ENCODE measurements at places on chromosomes 3 and 15.

DNA sequence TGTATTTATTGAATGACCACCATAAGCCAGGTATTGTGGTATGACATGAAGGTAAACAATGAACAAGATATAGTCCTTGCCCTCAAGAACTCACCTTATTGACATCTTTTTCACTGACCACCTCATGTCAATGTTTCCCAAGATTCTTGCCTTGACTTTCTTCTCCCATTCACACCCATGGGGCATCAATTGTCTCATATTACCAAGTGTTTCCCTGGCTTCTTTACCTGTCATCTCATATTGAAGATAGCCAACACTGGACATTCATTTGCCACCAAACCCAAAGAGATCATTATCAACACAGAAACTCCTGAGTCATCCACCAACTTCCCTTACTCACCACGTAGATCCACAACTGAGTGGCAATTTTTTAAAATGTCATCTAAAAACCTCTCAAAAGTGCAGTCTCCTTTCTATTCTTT, 2.2 kb downstream of the EFHB start:
- no peak for DNase-seq

GRCh38 chr15:72365844-72366243, 10.0 kb downstream of the HEXA start:
- DNase-seq = peak; percentile 17

DNA sequence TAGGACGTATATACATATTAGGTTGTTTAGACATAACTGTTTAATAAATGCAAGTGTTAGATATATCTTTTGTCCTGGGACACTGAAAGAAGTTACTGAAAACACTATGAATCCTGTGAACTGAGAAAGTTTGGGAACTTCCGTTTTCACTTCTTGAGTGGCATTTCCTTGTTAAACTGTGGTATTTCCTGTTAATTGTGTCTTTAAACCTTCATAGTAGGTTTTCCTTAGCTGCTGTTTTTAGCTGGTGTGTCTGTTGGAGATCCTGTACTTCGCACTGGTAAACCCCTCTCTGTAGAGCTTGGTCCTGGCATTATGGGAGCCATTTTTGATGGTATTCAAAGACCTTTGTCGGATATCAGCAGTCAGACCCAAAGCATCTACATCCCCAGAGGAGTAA, 37.1 kb downstream of the ATP6V1A start:
- DNase-seq = no peak

GRCh38 chr3:180063783-180064182, 27.0 kb upstream of the PEX5L start:
- DNase-seq = no peak

DNA sequence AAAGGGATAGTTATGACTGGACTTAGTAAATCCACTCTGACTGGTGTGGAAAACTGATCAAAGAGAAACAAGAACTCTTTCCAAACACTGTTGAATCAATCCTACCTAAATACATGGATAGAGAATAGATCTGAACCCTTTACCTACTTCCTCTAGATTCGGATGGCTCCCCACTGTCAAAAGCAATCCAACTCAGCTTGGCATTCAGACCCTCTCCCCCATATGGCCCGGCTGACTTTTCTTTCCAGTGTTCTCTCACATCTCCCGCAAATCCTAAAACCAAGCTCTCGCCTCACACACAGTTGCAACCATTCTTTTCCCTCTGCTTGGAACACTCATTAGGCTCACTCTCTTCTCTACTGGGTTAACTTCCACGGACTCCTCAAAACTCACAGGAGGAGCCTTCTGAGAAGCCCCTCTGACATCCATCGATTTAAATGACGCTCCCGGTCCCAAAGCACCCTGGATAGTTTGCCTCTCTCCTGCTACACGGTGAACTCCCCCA, 639 bp downstream of the SPICE1 start:
- peak; percentile 3 for DNase-seq

DNA sequence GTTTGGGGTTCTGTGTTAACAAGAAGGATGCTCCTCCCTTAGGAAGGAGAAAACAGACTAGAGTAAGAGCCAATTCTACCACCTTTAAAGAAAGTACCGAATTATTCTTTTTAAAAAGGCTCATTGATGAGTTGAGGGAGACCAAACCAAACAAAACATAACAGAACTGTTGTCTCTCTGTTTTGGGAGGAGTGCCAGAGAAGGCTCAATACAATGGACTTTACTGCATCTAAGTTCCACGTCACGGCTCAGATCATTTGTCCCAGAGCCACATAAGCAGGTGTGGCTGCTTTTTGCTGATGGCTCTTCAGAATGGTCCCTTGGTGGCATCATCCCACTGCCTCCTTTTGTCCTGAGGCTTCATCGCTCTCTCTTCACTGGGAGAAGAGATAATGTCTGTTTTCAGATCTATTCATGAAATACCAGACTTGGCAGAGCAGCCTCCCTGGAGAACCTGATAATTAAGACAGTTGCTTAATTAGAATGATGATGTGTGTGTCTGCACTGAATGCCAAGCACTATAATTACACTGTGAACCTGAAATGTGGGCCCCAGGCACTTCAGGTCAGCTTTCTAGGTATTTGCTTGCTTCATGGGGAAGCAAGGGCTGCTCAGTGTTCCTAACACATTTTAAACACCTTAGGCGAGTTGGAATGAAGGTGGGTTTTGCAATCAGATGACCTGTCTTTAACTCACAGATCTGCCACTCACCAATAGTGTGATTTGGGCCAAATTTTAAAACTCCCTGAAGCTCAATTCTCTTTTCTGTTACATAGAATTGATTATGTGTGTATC, 335.2 kb upstream of the MCTP2 start:
- DNase-seq = no peak

DNA sequence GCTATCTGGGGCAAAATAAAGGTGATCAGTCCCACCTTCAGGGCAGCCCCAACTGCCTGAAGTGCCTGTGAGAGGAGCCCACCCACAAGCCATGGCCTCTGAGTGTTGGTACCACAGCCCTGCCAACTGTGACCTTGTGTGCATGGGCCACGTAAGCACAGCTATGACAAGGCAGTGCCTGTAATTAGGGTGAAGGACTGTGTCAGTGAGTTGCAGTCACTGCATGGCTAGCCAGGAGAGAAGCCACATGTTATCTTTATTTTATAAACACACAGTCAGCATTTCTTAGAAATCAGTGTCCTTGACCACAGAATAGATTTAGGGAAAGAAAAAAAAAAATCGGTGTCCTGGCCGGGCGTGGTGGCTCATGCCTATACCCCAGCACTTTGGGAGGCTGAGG, 24.8 kb downstream of the EXOSC7 start:
- DNase-seq = no peak

GRCh38 chr15:32767236-32767635, 49.4 kb downstream of the GREM1 start:
- no peak for DNase-seq

- DNase-seq = no peak
These were observed 861.6 kb upstream of the DPPA4 start for GRCh38 chr3:110198717-110199587.

GRCh38 chr3:115226844-115227445, 79.9 kb upstream of the ZBTB20 start:
- no peak for DNase-seq

DNA sequence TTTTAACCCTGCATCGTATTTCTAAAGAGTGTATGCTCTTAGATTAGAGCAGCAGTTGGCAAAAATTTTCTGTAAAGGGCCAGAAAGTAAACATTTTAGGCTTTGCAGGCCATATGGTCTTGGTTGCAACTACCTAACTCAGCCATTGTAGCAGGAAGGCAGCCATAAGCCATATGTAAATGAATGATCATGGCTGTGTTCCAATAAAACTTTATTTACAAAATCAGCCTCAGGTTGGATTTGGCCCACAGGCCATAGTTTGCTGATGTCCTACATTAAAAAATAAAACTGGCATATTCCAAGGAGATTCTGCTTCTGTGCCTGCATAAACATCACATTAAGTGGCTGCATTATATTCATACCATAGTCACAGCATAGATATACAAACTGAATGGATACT, 134.9 kb downstream of the STT3B start:
- DNase-seq = no peak

- DNase-seq = no peak
These were observed 1.9 kb downstream of the NEIL1 start for GRCh38 chr15:75348562-75349350.

DNA sequence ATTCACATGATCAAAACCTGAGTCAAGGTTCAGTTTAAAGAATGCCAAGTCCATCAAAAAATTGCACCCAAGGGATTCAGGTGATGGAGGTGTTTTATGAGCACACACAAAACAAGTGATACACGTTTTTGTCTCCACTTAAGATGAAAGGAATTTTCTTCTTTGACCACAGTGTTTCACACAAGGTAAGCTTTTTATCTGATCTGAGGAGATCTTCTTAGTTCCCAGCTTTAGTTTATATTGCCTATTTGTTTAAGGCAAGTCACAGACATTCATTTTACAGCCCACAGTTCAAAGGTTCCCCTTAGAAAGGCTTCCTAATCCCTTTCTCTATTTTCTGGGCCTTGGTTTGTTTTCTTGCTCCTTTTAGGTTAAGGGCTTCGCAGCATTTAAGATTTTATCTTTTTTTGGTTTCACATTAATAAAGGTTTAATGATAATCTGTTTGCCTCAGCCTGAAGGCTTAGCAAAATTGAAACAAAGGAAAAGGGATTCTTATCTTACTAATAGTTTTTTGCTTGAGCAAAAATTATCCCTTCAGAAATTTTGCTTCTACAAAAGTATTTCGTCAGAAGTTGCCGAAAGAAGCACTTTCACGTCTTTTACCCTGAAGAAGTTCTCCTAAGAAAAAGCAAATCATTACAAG, 420.5 kb upstream of the NAALADL2 start:
- DNase-seq = no peak

GRCh38 chr3:43194490-43195114, 88.7 kb upstream of the POMGNT2 start:
- DNase-seq = no peak

DNA sequence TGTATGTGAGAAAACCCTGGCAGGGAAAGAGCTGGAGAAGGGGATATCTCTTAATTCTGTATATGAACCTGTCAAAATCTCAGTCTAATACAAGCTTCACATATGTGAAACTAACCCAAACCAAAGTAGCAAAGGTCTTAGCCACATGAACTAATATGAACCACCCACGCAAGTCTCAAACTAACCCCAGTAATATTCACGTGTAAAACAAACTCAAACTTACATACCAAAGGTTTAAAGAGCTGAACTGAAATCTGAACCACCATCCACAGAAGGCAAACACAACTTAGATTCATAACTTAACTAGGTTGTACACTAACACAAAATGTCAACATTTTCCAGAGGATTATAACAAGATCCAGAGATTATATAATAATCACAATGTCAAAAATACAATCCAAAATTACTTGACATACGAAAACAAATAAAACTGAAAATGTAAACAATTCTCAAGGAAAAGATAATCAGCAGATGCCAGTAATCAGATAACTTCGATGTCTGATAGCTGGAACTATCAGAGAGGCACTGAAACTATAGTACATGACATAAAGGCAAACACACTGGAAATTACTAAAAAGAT, 64.1 kb downstream of the VPS13C start:
- no peak for DNase-seq

DNA sequence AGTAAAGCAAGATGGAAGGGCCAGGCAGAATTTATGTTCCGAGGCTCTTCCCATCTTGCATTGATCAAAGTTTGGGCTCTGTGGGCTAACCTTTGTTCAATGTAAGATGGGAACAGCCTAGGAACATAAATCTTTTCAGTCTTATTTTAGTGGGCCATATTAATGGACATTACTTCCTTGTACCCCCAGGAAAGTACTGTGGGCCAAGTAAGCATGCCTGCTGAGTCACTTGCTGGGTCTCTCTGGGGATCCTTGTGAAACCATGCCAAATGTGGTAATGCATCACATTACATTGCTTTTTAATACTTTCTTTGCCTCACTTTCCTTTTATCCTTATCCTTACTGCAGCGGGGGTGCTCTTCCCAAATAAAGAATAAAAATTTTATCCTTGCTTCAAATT, 349.5 kb upstream of the POU1F1 start:
- DNase-seq = no peak

DNA sequence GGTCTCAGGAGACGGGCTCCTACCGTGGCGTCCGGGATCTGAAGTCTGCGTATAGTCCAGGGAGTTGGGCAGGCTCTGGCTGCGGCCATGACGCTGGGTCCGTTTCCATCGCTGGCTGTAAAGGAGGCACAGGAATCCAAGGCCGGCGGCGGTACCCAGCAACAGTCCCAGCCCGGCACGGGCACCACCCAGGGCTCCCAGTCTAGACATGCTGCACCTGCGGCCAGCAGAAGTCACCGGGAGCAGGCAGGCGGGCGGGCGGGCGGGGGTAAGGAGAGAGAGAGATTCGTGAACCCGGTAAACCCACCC, 526 bp downstream of the RMDN3 start:
- peak; percentile 24 for DNase-seq
